ENCODE measurements at places on chromosomes 13 and 19.

GRCh38 chr13:49731766-49732165 lies 40.5 kb upstream of the EBPL start:
- no peak overlapping the region for H3K27ac ChIP-seq
- no peaks in the 10 kb centered on the region for H3K27me3 ChIP-seq
- H3K4me3 ChIP-seq: no peak overlapping the region
- no peak for DNase-seq

DNA sequence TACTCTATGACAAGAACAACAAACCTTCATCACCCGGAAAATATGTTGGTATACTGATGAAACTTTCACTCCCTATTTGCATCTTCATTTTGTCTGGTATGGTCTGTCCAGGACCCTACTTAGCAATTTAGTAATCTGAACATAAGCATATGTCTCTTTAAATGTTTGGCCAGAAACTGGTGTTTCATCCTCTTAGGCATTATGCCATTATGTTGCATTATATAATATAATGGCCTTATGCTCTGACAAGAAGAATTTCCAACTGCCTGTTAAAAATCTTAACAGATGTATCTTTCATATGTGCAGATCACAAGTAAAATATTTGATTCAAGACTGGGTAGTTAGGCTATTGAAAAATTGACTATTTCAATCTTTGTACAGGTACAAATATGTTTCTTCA lies 610.6 kb upstream of the PRR20A start:
- no peaks in the 10 kb centered on the region for H3K4me1 ChIP-seq
- no peaks in the 10 kb centered on the region for H3K27me3 ChIP-seq
- no peaks in the 10 kb centered on the region for H3K36me3 ChIP-seq
- H3K4me3 ChIP-seq: no peak overlapping the region

DNA sequence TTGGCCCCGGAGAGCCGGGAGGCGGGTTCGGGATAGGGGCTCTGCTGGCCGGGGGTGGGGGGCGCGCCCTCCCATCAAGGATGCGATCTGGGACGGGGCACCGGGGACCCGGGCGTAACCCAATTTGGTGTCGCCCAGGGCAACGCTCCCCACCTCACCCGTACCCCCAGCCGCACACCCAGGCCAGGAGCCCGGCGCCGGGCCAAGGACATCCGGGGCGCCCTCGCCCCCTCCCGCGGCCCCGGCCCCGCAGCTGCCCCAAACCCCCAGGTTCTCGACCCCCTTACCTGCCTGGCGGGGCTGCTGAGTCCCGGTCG lies 525 bp downstream of the SHANK1 start:
- no peak overlapping the region for H3K4me3 ChIP-seq
- no peaks in the 10 kb centered on the region for H3K36me3 ChIP-seq
- H3K27ac ChIP-seq: no peak overlapping the region

- H3K36me3 ChIP-seq: no peaks in the 10 kb centered on the region
- no peak overlapping the region for H3K4me3 ChIP-seq
- DNase-seq: no peak
- H3K27ac ChIP-seq: no peak overlapping the region
Observed at GRCh38 chr13:30170569-30170968, 136.8 kb downstream of the KATNAL1 start.

DNA sequence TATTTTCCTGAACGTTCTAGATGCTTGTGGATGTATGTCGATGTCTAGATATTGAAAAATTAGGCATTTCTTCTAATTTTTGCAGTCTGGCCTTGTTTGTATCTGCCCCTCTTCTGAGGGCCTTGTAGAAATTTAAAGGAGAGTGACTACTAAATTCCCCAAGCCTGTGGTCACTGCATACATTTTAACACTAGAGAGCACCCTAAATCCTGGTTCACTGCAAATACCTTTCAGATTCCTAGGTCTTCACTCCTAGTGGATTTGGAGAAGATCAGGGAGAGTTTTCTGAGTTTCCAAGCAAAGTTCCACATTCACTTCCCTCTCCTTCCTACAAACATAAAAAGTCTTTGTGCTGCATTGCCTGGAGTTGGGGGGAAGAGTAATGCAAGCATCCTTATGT lies 1272.5 kb downstream of the OLFM4 start:
- no peak overlapping the region for H3K27ac ChIP-seq
- no peak for DNase-seq
- no peak overlapping the region for H3K4me3 ChIP-seq
- H3K27me3 ChIP-seq: no peaks in the 10 kb centered on the region

DNA sequence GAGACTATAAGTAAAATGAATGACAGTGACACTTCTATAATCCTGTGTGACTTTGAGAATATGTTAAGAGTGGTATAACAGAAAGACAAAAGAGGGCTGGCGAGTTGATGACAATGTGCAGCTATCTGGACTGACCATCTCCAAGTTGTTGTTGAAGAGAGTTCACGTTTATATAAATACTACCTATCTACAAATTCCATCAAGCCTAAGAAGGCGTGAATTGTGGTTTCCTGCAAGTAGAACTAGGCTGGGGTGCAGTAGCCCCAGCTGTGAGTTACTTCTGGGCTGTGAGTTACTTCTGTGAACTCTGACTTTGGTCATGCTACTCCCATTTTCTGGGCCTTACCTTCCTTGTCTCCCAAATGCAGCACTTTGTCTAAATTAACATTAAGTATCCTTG lies 561.0 kb downstream of the TBC1D4 start:
- peak overlapping the region; percentile 3 for H3K27ac ChIP-seq
- peaks cover 7% of the 10 kb centered on the region for H3K4me1 ChIP-seq
- DNase-seq: peak; percentile 9
- H3K27me3 ChIP-seq: no peaks in the 10 kb centered on the region
- no peak overlapping the region for H3K4me3 ChIP-seq
- H3K36me3 ChIP-seq: no peaks in the 10 kb centered on the region

Measured in natural killer cell (primary cell).